ENCODE measurements at places on chromosomes 13 and 19.

- no peak for DNase-seq
These were observed 2.8 kb upstream of the FCGBP start for GRCh38 chr19:39937094-39937720.

- no peak for DNase-seq
These were observed 457.6 kb upstream of the GPC6 start for GRCh38 chr13:92769046-92769445.

DNA sequence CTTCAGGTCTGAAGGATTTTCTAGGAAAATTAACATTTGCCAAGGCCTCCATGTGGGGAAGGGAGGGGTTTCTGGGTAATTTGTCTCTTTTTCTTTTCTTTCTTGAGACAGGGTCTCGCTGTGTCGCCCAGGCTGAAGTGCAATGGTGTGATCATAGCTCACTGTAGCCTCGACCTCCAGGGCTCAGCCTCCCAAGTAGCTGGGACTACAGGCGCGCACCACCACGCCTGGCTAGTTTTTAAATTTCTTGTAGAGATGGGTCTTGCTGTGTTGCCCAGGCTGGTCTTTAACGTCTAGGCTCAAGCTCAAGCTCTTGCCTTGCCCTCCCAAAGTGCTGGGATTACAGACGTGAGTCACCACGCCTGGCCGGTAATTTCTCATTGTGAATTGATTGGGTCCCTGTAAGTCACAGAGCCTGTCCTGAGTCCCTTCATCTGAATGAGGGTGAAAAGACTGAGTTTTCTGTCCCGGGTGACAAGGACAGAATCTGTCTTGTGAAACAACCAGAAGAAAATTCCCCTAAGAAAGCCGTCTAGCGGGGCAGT, 10.0 kb upstream of the SPC24 start:
- DNase-seq, result no peak

DNA sequence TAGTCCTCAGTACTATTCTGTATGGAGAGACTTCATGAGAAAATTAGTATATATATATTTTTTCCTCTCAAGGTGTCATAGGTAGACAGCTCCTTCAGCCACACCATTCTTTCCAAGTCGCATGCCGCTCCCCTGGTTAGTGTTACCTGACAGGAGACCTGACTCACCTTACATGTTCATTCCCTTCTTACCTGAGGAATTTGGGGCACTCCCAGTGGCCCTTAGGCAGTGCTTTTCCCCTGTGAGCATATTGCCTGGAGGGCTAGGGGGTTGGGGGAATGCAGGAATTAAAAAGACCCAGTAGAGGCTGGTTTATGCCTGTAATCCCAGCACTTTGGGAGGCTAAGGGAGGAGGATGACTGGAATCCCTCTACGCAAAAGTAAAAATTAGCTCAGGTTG, 9.0 kb upstream of the ACTN4 start:
- DNase-seq, result no peak

- DNase-seq, result no peak
These were observed 81.4 kb upstream of the GPC6 start for GRCh38 chr13:93145199-93145598.

GRCh38 chr13:25153736-25154135, 18.4 kb downstream of the AMER2 start:
- no peak for DNase-seq

Data from breast epithelium (tissue), 4 donors.